Muscle of leg (tissue), 16 donors: ENCODE measurements at places on chromosomes 3 and 15. TPM values are rescaled to one million over a fixed set of nuclear protein-coding genes. Genes with fewer than 3 reads are reported as not detected.

The RBMS3 gene
- polyA plus RNA-seq = 34.2 TPM

The PLA2G4D gene
- 0.08 TPM for polyA plus RNA-seq

The CADPS gene
- 0.50 TPM for polyA plus RNA-seq

The DUOXA2 gene
- not detected for polyA plus RNA-seq

The SLC28A1 gene
- polyA plus RNA-seq = 0.36 TPM

The KIF7 gene
- 7.1 TPM for polyA plus RNA-seq

The PCLAF gene
- 31.7 TPM for polyA plus RNA-seq

The GOLGA8M gene
- 1.5 TPM for polyA plus RNA-seq
